Brain pericyte (primary cell): ENCODE measurements at places on chromosomes 4 and X.

- no peak for DNase-seq
Measured at GRCh38 chr4:6845027-6845426, 62.5 kb downstream of the KIAA0232 start.

DNA sequence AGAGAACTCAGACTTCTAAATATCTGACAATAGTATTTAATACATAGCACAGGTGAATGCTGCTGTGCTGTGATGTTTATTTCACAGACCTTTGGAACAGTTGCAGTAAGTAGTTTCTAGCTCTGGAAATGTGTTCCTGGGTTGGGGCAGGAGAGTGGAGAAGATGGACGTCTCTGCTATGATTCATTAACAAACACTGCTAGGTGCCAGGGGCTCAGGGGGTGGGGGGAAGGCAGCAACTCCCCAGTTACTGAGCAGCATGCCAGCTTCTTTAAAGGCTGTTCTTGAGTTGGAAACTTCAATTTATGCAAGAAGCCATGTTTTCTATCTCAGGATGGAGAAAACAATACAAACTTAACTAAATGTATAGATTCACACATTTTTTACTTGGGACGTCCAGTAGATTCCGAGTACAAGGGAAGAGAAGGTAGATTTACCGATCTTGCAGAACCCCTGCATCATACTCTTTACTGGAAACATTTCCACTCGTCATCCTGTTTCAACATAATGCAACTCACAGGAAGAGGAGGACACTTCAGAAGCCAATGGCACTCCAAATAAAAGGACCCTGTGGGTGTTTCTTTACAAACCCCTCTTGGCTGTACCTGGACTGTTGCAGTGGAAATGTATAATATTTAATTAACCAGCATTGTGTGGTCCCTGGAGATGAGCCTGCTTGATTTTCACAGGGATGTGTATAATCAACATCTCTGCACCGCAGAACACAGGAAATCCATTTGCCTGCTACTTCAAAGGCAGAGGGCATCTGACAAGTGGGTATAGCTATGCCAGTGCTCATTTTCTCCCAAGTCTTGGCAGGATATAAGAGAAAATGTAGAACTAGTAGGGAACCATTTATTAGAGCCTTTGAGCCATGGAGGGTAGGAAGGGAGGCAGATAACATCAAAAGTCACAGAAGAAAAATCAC, 171.4 kb downstream of the SH3KBP1 start:
- DNase-seq, result no peak

DNA sequence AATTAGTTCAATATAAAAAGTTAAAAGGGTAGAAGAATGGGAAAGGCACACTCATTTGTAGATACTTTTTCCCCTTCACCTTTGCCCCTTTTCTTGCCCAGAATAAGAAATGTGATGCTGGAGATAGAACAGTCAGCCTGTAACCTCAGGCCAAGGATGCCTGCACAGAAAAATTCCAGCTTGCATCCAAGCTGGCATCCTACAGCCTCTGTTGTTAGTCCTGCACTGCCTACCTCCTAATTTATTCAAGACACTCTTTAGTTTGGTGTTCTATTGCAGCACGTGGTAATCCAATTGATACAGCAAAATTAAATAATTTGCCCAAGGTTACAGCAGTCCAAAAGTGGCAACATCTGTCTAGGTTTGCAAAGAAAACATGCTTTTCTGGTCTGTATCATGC, 9.7 kb upstream of the USO1 start:
- no peak for DNase-seq

DNA sequence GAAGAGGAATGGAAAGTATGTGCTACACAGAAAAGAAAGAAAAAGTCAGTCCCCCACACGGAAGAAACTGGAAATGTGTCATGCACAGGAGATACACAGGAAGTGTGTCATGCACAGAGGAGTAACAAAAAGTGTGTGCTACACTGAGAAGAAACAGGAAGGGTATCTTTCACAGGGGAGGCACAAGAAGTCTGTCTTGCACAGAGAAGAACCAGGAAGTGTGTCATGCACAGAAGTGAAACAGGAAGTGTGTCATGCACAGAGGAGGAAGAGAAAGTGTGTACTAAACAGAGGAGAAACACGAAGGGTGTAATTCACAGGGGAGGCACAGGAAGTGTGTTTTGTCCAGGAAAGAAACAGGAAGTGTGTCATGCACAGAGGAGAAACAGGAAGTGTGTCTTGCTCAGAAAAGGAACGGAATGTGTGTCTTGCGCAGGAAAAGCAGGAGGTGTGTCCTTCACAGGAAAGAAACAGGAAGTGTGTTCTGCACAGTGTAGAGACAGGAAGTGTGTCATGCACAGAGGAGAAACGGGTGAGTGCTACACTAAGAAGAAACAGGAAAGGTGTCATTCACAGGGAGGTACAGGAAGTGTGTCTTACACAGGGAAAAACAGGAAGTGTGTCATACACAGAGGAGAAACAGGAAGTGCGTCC, 527.2 kb upstream of the PRKX start:
- DNase-seq, result no peak

DNA sequence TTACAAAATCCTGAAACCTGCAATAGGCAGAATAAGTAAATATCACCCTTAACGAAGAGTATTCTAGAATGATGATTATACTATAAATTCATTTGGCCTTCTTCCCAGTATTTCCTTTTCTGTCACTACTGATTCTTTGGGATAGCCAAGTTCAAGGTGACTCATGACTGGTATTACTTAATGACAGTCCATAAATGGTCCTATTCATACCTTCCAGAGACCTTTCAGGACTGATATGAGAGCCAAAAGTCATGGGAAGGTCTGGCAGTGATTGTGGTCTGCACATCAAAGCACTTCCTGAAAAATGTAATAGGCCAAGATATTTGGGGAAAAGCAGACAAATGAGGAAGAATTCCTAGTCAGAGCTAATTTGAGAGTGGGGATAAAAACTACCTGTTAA, 239.6 kb upstream of the FAM47A start:
- DNase-seq, result no peak

GRCh38 chr4:103400405-103400804, 202.3 kb upstream of the CENPE start:
- no peak for DNase-seq

GRCh38 chr4:79385641-79386040, 22.4 kb downstream of the GK2 start:
- DNase-seq, result no peak

GRCh38 chr4:180296036-180296599, 1947.1 kb upstream of the TENM3 start:
- no peak for DNase-seq

DNA sequence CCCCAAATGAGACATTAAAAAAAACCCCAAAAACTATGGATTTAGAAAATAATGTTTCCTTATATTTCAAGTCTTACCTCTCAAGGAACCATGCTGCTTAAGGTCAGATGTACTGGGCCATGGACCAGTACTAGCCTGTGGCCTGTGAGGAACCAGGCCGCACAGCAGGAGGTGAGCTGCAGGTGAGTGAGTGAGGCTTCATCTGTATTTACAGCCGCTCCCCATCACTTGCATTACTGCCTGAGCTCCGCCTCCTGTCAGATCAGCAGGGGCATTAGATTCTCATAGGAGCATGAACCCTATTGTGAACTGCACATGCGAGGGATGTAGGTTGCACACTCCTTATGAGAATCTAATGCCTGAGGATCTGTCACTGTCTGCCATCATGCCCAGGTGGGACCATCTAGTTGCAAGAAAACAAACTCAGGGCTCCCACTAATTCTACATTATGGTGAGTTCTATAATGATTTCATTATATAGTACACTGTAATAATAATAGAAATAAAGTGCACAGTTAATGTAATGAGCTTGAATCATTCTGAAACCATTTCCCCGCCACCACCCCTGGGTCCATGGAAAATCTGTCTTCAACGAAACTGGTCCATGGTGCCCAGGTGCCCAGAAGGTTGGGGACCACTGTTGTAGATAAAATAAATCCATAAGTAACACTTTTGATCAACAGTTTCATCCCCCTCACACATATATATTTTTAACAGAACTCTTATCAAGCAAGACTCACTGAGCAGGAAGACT, 105.3 kb upstream of the CBR4 start:
- no peak for DNase-seq

DNA sequence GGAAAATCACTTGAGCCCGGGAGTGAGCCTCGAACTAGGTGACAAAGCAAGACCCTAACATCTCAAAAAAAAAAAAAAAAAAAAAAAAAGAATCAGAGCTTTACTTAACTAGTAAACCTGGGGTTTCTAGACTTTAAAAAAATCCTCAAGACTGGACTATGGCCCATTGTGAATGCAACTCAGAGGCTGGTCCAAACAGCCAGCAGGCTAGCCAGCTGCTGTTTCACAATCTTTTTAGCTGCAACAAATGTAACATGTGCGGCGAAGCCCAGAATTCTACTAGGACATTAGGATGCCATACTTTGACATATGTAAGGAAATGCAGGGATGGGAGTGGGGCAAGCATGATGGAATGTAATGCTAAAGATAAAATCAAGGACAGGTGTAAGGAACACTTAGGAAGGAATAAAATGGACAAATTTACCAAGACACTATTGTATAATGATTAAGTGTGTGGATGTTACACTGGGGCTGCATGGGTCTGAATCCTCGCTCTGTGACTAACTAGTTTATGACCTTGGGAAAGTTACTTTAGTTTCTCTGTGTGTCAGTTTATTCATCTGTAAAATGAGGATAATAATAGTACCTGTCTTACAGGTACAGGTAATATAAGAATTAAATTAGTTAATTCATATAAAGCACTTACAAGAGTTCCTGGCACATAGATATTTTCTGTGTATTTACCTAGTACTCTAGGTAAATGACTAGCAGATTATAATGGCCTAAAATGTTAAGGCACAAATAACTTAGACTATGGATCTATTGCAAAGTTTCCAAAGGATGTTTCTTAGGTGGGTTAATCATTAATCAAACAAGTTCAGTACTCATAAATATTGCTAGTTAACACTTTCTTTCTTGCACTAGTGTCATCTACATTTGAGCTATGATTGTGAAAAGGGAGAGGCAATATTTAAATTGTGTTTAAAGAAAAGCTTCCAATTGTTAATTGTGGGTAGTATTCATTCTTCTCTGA, 49.5 kb downstream of the HELQ start:
- no peak for DNase-seq
